ENCODE measurements at places on chromosomes 3 and 15.
A peak's percentile ranks its signal among the peaks of the same experiment; 100 is the strongest.

DNA sequence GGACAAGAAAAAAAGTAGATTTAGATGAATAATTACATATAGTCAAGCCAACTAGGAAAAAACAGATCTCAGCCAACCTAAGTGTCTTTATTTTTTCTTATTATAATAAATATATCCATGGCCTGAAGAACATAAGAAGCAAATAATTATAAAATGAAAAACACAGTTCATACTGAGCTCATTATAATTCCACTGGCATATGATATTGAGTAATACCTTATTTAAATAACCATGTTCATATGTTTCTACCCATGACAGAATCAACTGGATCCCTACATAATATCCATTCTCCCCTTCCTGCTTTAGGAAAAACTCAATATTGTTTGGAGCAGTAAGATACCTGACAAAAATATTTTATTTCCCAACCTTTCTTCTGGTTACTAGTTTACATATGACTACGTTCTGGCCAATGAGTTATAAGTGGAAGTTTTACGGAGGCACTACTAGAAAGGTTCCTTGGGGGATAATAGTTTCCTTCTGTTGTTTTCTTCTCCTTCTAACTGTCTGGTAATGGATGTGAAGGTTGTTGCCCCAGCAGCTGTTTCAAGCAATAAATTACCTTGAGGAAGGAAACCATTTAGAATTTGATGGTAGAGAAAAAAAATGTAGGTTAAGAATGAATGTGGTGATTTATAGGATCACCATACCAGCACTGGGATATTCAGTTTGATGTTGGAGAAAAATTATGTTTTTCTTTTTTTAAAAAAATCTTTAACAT is 184.1 kb upstream of the MBNL1 start:
- DNase-seq: no peak

- no peak for DNase-seq
These were observed 74.2 kb upstream of the ABHD17C start for GRCh38 chr15:80620931-80621330.

DNA sequence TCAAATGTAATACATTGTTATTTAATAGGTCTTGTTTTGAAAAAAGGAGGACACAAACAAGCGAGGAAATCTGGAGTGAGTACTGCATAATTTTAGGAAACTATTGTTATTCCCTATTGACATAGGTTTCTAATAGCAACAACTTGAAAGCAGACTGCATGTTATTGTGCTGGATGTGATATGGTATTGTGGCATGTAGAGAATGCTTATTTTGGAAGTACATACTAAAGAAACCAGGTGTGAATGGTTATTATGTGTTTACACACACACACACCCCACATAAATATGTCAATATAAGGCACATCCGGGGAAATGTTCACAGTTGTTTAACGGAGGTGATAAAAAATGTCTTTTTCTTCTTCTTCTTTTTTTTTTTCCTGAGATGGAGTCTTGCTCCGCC is 5.9 kb upstream of the MORF4L1 start:
- DNase-seq: no peak

DNA sequence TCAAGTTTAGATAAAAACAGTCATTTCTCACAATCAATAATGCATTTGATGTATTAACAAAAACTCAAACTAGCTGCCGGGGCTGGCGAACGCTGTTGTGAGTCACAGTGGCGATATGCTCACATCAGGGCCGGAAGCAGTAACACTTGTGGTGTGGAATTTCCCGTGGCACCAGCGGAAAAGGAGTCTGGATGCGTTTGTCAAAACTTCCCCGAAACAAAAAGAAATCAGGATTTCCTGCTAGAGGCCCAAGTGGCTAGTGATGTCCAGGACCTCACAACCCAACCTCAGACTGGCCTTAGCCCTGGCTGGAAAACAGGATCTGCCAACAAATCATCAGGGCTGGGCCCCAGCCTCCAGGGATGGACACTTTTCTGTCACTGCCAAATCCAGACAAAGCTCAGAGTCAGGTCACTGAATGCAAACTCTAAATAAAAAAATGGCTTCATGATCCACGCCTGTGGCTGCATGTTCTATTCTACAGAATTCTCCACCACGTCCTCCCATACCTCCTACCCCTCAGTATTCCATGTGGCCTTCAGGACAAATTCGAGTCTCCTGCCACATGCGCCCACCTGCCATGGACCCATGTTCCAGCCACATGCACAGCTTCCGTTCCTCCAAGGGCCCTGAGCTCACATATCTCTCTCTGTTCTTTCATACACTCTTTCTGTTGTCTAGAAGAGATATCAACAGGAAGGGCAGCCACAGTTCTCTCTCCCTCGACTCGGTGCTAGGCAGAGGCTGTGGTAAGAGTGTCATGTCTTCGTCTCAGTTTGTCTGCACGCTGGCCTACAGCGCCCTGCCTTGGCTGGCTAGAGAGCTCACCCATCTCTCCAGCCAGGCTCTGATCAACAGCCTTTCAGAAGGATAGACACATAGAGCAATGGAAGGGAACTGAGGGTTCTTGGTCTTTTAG is 35.4 kb downstream of the EHD4 start:
- DNase-seq: no peak

- no peak for DNase-seq
These were observed 53.8 kb downstream of the CDCP1 start for GRCh38 chr3:45092132-45093031.

GRCh38 chr15:60320365-60320764 is 77.4 kb downstream of the ANXA2 start:
- DNase-seq: no peak

- no peak for DNase-seq
These were observed 43.9 kb downstream of the LIMD1 start for GRCh38 chr3:45638299-45639043.

- no peak for DNase-seq
These were observed 225.1 kb upstream of the NDN start for GRCh38 chr15:23912191-23912590.

DNA sequence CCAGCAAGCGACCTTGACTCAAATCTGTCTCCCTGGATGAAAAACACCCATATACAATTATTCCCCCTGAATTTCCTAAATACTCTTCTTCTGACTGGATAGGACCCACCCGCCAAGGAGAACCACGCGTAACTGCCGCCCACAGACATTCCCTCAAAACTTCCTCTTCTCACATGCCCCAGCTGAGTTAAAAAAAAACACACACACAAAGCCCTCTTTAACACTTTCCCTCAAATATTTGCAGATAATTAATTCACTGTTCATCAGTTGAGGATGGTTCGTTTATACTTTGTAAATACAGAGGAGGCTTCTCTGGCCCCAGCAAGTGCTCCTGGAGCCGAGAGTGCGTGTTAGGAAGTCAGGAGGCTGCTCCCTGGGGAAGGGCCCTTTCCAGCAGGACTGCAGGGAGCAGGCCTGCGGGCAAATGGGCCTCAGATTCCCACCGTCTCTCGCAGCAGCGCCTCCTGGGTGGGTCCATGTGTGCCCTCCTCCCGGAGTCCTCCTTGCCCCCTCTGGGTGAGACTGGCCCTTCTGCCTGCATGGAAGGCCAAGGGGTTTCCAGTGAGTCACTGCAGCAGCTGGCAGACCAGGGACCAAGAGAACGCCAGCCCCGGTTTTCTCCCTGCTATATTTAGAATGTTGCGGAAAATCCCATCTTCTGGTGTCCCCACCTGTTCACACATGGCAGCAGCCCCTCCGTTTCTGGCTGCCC is 46.8 kb downstream of the MGLL start:
- DNase-seq: peak; percentile 56

GRCh38 chr3:62995530-62995929 is 120.3 kb upstream of the CADPS start:
- DNase-seq: no peak

- no peak for DNase-seq
These were observed 51.8 kb downstream of the ONECUT1 start for GRCh38 chr15:52738311-52738710.

GRCh38 chr3:189766416-189766815 is 135.2 kb downstream of the TP63 start:
- no peak for DNase-seq

- no peak for DNase-seq
These were observed 32.1 kb upstream of the HEG1 start for GRCh38 chr3:125087768-125088391.

DNA sequence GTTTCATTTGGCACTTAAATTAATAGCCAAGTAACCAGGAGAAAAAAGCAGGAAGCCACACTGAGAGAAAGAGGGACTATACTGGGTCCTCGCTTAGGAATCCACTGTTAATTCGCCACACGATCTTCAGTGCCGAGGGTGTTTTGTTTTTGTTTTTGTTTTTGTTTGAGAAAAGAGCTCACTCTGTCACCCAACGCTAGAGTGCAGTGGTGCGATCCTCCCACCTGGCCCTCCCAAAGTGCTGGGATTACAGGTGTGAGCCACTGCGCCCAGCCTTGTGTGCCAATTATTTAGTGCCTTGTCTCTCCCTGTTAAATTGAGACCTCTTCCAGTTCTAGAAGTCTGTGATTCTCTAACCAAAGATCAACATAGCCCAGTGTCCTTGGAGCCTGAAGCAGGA is 53.8 kb upstream of the TPM1 start:
- DNase-seq: no peak

DNA sequence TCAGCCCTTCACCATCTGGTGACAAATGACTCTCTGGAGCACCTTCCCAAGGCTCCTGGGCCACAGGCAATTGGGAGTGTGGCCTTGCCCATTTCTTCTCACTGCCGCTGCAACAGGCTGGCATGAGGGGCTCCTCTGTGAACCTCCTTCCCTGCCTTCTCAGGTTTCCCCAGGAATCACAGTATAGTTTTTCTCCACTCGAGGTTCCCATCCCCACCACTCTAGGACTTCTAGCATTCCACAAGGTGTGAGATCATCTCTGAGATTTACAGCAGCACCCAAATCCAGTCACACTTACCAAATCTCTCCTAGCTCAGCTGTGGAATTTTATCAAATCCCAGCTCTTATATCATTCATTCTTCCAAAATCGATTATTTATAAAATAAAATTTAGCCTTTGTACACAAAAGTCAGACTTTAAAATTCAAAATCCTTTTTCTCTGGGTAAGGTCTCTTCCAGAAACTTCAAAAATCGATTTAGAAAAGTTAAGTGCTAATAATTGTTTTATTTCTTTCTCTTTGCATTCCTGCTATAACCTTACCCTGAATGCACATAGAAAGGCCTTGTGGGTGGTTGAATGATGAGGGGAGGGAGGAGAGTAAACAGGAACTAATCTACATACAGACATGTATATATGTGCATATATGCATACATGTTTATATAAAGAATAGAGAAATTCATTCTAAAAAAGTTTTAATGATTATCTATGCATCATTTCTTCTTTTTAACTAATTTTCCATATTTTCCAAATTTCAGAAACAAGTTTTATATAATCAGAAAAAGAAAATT is 18.9 kb upstream of the ATP13A4 start:
- no peak for DNase-seq

DNA sequence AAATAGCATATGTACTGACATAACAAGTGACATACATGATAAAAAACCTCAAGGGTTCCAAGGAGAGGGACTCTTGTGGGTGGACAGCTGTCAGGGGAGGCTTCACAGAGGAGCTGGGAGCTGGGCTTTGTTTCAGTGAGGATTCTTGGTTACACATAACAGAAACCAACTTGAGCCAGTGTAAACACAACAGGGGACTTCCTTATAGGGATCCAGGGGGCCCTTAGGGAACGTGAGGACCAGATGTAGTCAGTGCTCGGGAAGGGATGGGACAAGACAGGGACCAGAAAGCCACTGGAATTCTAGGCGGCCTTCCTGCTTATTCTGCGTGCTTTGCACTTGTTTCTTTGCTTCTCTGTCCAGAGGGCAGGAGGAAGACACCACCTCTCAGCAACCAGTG is 34.9 kb downstream of the SNAPC5 start:
- DNase-seq: no peak

DNA sequence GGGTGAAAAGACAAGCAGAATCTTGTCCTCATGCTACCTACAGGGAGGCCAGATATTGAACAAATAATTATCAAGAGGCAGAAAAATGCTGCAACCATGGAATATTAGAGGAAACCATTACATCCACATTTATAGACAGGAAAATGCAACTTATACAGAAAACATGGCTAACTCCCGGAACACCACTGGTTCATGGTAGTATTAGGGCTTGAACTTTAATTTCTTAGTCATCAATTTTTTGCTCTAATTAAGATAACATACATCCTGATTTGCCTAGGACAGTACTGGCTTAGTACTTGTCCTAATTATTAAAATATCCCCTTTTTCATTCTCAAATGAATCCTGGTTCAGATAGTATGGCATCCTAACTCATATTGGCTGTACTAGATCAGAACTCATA is 76.3 kb upstream of the TGFBR2 start:
- DNase-seq: no peak

DNA sequence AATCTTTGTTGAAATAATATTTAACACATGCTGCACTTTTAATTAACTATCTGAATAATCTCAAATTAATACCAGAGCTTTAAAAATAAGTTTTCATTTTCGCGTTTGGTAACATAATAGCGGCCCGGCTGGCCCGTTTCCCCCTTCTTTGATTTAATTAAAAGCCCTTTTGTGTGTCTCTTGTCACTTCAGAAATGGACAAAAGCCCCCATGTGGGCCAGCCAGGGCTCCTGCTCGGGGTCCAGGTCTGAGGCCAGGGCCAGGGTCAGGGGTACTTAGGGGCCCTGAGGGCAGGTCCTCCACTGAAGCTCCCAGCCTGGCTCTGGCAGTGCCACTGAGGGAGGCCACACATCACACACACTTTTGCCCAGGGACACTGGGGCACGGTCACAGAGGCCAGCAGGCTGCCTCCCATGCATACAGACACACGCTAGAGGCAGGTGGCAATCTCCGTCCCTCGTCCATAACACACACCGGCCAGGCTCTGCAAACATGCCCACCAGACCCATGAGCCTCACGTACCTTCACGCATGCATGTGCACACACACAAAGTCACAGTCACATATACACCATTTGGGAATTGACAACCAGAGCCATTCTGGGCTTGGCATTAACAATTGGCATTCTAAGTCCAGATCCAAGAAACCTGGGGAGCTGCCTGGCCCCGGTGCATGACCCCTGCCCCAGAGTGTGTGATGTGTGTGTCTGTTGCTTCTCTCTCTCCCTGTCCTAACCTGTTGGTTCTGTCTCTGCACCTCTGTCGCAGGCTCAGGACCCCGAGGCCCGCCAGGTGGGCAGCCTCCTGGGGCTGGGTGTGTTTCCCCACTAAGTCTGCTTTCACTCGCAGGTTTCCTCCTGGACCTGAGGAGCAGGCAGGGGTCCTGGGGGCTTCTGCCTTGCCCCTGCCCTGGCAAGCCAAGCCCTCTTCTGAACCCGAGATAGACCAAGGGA is 38.5 kb downstream of the DNAJB8 start:
- DNase-seq: no peak

- no peak for DNase-seq
These were observed 451 bp downstream of the CCR5AS start for GRCh38 chr3:46406443-46406787.

- no peak for DNase-seq
These were observed 78.6 kb downstream of the MYLK start for GRCh38 chr3:123805504-123805903.

All from amniotic stem cell (primary cell).